Activated CD4-positive, alpha-beta T cell treated with anti-CD3 and anti-CD28 coated beads, Interleukin-2, amount 50 U/mL, for 16 hours (primary cell): ENCODE measurements at places on chromosomes 6 and 20.
A peak's percentile ranks its signal among the peaks of the same experiment; 100 is the strongest.

- DNase-seq, result no peak
These were observed 952 bp upstream of the BRPF3 start for GRCh38 chr6:36195471-36196112.

GRCh38 chr20:50197463-50198179 lies 7.0 kb downstream of the CEBPB start:
- no peak for DNase-seq

DNA sequence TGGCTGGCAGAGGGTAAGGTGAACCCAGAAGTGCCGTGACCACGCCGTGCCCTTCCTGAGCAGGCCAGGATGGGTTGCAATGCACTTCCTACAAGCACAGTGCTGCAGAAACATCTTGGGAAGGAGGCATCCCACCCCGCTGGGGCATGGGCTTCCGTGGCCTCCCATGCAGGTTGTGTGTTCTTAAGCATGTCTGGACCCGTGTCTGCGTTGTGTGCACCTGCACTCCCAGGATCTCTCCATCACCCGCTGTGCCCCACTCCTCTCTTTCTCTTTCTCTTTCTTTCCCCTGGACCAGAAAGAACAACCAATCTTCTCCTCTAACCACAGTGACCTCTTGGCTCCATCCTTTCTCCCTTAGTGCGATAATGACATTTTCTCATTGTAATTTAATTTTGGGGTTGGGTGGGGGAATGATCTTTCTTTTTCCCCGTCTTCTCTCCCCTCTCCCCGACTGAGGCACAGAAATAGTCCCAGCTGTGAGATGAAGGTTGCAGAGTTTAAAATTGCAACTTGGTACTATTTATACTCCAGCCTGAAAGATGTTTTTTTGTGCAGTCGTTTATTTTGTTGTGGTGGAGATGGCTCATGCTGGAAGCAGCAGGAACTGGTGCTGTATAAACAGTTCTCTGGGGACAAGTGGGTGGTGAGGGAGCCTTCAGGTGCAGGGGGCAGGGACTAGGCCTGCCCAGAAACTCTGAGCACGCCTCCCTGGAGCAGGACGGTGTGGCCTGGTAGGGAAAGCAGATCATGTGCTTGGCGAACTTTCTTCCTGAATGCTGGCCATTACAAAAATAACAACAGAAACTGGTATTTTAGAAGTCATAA lies 20.5 kb downstream of the BCAS4 start:
- DNase-seq, result no peak

DNA sequence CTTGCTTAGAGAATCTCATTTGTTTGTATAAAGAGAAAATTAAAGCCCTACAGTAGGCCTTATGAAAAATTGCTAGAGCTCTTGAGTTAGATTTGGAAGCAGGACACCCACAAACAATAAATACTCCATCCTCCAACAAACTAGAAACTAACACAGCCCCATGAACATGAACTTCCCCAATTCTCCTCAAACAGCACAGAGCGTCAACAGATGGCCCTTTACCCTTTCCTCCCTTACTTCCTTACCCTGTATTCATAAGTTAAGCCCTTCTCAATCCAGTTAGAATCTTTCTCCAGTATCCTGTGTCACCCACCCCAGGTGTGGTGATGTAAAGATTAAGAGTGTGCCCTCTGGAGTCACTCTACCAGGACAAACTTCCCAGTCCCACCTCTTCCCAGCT lies 113.7 kb downstream of the UNC5CL start:
- no peak for DNase-seq

DNA sequence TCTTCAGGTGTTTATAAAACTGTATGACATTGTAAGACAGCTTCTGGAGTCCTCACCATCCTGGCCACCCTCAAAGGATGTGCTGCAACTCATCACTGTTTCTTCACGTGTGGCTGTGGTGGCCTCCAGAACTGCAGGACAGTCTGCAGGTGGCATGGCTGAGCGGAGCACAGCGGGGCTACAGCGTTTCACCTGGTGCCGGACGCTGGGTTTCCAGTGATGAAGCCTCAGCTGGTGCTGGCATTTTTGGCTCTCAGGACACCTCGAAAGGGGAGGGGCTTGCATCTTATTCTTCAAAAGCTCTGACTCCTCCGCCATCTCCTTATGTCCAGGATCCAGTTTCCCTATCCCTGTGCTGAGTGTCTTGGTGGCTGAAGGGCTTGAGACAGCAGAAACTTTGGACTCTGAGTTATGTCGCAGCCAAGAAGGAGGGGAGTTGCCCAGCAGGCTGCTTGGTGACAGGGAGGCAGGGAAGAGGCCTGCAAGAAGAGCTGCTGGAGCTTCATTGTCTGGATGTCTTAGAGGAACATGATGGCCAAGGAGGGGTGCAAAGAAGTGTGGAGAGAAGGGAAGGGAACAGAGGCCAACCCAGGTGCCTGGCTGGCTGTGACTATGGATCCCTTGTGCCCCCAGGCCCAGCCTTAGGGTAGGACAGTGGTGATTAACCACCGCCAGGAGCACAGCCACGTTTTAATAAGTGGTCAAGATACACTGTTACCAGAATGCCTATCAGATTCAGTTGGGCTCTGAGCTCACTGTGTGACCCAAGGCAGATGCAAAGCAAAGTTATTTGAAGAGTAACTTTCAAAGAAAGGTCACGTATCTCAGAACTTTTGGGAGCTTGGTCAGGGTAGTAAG lies 58.7 kb downstream of the GTF2H5 start:
- DNase-seq, result no peak

DNA sequence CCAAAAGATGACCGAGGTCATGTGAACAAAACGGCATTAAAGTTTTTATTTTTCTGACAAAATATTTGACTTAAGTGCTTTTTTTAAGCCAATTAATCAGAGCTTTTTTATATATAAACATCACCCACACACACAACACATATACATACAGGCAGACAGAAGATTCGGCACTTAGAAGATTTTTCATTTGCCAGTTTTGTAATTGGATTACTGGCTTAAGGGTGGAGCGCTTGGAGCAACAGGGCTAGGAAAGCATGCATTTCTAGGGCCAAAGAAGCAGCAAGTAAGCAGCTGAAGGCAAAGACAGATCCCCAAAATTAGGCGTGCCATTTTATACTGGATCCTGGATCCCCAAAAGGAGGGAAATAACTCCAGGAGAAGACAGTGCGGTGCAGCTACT lies 30.3 kb downstream of the SAMD5 start:
- DNase-seq, result no peak

DNA sequence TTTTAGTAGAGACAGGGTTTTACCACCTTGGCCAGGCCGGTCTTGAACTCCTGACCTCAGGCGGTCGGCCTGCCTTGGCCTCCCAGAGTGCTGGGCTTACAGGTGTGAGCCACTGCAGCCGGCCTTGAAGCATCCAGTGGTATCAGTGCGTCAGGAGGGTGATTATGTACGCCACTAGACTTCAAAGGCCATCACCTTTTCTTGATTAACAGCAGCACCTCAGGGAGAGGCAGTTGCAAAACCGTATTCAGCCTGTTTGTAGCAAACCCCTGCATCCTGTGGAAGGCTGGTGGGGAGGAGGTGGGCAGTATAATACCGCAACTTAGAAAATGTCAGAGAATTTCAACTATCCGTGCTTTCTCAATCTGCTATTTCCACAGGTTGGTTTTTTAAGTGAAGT lies 27.3 kb upstream of the SHLD1 start:
- no peak for DNase-seq

DNA sequence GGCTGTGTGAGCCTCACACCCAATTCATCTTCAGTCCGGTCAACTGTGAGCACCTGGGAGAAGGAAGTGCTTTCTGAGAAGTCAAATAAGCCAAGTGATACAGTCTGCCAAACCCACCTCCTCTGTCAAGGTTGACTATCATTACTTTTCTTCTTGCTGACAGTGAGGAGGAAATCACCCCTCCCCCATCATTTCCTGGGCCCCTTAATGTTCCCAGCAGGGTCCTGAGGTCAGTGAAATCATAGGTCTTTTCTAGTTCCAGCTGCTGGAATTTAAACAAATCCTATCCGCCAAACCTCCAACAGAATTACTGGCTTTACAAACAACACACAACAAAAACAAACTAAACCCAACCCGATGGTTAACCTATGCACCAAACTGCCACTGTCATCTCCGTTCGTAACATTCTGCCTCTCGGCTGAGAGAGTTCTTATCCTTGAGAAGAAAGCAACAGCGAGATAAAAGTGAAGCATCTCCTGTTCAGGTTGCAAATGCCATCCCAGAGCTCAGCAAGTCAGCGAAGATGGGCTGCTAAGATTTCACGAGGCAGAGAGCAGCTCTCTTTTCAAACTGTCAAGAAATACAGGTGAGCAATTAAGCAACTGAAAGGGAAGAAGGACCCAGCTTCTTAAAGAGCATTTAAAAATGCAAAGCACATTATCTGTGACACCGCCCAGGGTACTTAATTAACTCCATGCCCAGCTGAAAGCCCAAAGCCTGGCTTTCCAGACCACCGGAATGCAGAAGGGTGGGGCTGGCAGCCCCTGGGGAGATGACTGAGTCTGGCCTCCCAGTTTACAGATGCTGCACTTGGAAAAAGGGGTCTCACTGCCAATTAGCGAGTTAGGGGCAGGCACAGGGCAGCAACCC lies 24.7 kb downstream of the GFOD1 start:
- no peak for DNase-seq

GRCh38 chr20:496126-496696 lies 33.9 kb upstream of the TBC1D20 start:
- no peak for DNase-seq

DNA sequence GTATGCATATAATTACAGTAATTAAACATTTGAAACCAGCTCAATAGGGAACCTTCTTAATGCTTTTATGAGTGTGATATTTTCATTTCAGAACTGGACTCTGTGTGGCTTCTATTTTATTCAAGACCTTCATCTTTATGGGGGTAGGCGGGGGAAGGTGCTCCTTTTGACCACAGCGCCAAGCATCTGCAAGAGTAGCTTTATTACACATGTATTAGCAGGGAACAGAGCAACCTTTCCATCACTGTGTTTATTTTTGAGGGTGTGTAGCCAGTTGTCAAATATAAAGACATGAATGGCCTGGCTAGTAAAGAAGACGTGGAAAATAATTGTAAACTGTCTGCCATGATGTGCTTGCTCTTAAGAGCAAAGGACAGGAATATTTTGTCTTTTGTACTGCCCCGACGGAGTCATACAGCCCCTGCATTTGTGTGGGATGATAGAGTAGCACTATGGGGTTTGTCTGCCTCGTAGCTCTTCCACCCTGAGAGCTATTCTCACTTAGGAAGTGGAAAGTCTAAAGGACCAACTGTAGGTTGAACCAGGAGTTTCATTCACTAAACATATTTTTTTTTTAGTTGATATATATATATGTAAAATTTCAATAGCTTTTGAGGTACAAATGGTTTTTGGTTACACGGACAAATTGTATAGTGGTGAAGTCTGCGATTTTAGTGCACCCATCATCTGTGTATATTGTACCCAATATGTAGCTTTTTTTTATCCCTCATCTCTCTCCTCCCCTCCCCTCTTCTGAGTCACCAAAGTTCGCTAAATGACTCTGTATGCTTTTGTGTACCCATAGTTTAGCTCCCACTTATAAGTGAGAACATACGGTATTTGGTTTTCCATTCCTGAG lies 91.2 kb downstream of the CARMIL1 start:
- DNase-seq, result peak; percentile 65

DNA sequence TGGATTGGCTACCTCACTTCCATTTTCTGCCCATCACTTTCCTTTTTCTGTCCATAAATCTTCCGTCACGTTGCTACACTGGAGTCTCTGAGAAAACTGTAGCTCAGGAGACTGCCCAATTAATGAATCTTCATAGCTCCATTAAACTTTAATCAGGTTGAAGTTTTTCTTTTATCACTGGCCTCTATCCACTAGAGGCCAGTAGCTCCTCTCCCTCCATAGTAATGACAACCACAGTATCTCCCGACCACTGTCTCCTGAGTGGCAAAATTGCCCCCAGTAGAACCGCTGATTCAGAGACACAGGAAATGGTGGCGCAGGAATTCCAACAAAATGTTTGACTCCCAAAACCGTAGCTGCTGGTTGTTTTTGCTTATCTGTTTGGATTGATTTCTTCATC lies 18.4 kb upstream of the DOK5 start:
- no peak for DNase-seq

- DNase-seq, result no peak
These were observed 64.4 kb downstream of the HACE1 start for GRCh38 chr6:104795363-104795762.

- DNase-seq, result no peak
These were observed 152.6 kb downstream of the TBC1D7 start for GRCh38 chr6:13175759-13176158.

DNA sequence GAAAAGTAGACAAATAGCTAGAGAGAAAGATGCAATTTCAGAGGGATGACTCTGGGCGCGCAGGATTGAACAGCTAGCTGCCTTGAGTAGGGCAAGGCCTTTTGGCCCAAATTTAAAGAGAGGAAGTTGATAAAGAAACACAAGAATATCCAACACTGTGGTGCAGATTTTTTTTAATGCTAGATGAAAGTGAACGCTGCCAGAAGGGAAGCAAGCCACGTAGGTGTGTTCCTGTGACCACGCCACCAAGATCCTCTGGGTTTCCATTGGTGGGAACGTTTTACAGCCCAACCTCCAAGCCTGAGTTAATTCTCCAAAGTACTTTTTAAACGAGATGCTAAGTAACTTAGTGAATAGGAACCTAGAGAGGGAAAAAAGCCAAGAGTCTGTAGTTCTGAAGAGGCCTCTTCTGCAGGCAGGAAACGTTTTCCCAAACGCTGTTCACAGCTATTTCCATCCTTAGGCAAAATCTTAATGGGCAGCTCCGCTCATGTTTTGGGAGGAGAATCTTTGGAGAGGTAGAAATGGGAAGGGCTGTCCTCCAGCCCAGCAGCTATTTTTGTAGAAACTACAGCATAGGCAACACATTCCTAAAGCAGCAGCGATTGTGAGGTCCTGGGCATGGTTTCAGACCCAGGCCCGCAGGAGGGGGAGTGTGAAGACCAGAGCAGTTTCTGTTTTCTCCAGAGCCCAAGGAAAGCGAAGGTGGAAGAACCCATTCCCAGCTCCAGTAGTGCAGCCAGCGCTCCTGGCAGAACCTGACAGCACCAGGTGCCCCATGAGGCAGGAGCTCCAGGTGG lies 8.2 kb downstream of the LY86 start:
- no peak for DNase-seq

GRCh38 chr6:16670617-16671051 lies 90.6 kb downstream of the ATXN1 start:
- DNase-seq, result peak; percentile 81
